ENCODE measurements at places on chromosomes 12 and 14. TPM values are rescaled to one million over a fixed set of nuclear protein-coding genes. Genes with fewer than 3 reads are reported as not detected.

Gene TAS2R14
- total RNA-seq = 2.1 TPM

GRCh38 chr12:56154246-56154771 lies 1.9 kb downstream of the MYL6B start:
- peak overlapping the region; percentile 14 for H3K27ac ChIP-seq
- peaks cover 59% of the 10 kb centered on the region for H3K4me1 ChIP-seq
- no peak overlapping the region for H3K4me3 ChIP-seq
- H3K27me3 ChIP-seq = no peaks in the 10 kb centered on the region
- no peak for DNase-seq
- peaks cover 33% of the 10 kb centered on the region for H3K36me3 ChIP-seq

GRCh38 chr14:87076922-87077321 lies 916.1 kb downstream of the GALC start:
- H3K4me1 ChIP-seq = no peaks in the 10 kb centered on the region
- H3K27ac ChIP-seq = no peak overlapping the region
- H3K27me3 ChIP-seq = no peaks in the 10 kb centered on the region
- H3K4me3 ChIP-seq = no peak overlapping the region

Gene ABHD12B
- total RNA-seq = not detected

Gene SERPINA10
- not detected for total RNA-seq

GRCh38 chr12:126506426-126507182 lies 1441.4 kb downstream of the AACS start:
- H3K27me3 ChIP-seq = no peaks in the 10 kb centered on the region
- H3K36me3 ChIP-seq = no peaks in the 10 kb centered on the region
- H3K27ac ChIP-seq = no peak overlapping the region
- peaks cover 6% of the 10 kb centered on the region for H3K4me1 ChIP-seq
- DNase-seq = no peak

Gene TDG
- total RNA-seq = 33.2 TPM

Gene KRT4
- total RNA-seq = not detected

Gene ANKRD52
- 39.0 TPM for total RNA-seq

Gene NFE2
- total RNA-seq = not detected

DNA sequence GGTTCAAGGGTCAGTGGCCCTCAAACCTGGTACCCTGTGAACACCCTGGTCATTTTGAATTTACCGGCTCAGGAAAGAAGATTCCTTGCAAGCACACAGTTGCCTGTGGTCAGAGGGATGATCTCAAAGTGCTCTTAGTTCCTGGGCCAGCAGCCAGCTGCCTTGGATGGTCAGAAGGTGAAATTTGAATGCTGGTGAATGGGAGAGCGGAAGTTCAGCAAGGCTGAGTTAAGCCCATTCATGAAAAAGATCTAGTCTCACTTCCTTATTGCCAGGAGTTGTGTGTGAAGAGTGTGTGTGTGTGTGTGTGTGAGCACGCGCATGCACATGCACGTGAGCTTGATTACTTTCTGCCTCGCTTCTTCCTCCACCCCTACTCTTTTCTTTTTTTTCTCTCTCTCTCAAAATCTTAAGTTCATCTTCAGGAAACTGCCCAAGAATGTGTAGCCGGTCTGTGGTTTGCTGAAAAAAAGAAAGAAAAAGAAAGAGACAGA lies 155.5 kb upstream of the CCND2 start:
- H3K27me3 ChIP-seq = no peaks in the 10 kb centered on the region
- peaks cover 67% of the 10 kb centered on the region for H3K4me1 ChIP-seq
- H3K4me3 ChIP-seq = peak overlapping the region; percentile 58
- H3K27ac ChIP-seq = peak overlapping the region; percentile 90
- peak; percentile 28 for DNase-seq
- no peaks in the 10 kb centered on the region for H3K36me3 ChIP-seq
